ENCODE measurements at places on chromosomes 7 and 10.

- no peak for DNase-seq
These were observed 639.2 kb upstream of the POT1 start for GRCh38 chr7:125568799-125569198.

- DNase-seq: peak; percentile 39
These were observed 26.1 kb downstream of the MYPN start for GRCh38 chr10:68135362-68135761.

GRCh38 chr10:32687116-32687515 is 241.2 kb downstream of the CCDC7 start:
- DNase-seq: no peak

GRCh38 chr7:132400561-132401142 is 175.6 kb downstream of the PLXNA4 start:
- no peak for DNase-seq

- DNase-seq: no peak
These were observed 106.5 kb upstream of the BMPER start for GRCh38 chr7:33798686-33799325.

DNA sequence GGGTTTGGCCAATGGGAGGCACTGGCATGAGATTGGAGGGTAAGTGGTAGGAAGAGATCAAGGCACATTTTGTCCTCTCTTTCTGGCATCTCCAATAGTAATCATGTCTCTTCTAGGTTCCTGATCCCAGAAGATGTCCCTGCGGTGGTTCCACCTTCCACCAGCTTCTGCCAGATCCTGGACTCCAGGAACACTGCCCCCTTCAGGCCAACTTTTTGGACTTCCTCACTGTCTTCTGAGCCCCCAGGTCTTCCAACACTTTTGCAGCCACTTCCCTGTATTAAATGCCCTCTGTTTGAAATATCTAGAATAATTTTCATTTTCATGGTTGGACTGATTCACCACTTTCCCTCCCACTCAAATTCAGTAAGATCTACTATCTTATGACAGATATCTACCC is 60.9 kb downstream of the BAMBI start:
- no peak for DNase-seq

DNA sequence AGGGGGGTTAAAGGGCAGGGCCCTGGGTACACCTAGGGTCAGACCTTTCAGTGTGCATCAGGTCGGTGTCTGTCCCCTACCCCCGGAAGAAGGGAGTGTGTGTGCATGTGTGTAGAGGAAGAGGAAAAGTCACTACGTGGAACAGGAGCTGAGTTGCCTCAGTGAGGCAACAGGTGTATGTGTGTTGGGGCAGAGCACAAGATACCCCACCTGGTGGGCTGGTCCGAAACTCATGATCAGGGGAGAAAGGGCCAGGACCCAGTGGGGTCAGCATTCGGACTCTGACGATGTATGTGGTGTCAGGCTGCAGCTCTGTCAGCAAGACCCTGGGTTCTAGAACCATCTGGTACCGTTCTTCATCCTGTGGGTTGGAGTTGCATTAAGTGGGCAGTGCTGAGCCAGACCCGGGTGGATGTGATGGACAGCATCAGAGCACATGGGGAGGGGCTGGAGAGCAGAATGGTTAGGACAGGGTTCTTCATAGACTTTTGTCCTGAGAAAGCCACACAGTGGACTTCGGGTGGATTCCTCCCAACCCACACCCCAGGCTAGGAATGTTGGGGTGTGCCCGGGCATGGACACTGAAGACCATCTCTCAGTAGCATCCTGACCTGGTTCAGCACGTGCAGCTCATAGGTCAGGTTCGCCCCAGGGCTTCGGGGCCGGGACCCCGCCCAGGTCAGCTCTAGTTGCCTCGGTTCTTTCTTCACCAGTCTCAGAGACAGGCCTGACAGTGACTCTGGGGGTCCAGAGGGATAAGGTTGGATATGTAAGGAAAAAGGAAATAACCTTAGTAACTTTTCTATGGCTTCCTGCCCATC is 10.7 kb downstream of the EPHA1 start:
- DNase-seq: no peak

DNA sequence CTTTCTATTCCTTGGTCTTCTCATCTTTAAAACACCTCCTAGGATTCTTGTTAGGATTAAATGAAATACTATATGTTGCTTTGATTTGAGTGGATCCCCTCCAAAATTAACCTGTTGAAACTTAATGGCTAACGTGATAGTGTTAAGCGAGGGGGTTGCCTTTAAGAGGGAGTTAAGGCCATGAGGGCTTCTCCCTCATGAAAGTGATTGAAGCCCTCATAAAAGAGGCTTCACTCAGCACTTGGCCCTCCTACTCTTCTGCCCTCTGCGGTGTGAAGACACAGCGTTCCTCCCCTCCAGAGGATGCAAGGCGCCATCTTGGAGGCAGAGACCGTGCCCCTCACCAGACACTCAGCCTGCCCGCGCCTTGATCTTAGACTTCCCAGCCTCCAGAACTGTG is 46.6 kb downstream of the CNNM2 start:
- DNase-seq: no peak

DNA sequence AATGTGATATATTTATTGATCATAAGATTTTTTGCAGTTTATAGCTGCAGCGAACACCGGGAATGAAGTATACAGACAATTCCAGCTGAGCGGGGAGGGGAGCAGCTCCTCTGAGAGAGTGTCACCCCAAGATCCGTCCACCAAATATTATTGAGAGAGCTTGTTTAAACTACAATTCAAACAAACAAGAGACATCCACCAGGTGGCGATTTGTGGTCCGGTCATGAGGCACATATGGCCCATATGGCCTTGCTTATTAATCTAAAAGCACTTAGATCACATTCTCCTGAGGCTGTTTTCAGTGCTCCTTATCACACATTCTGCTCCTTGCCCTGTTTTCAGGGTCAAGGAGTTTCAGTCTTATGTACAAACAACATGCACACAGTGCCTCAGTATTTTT is 83.1 kb downstream of the THSD7A start:
- no peak for DNase-seq

- DNase-seq: no peak
These were observed 28.8 kb upstream of the ICA1 start for GRCh38 chr7:8290645-8291308.

GRCh38 chr10:24556750-24557742 is 166.6 kb downstream of the ARHGAP21 start:
- DNase-seq: peak; percentile 73

DNA sequence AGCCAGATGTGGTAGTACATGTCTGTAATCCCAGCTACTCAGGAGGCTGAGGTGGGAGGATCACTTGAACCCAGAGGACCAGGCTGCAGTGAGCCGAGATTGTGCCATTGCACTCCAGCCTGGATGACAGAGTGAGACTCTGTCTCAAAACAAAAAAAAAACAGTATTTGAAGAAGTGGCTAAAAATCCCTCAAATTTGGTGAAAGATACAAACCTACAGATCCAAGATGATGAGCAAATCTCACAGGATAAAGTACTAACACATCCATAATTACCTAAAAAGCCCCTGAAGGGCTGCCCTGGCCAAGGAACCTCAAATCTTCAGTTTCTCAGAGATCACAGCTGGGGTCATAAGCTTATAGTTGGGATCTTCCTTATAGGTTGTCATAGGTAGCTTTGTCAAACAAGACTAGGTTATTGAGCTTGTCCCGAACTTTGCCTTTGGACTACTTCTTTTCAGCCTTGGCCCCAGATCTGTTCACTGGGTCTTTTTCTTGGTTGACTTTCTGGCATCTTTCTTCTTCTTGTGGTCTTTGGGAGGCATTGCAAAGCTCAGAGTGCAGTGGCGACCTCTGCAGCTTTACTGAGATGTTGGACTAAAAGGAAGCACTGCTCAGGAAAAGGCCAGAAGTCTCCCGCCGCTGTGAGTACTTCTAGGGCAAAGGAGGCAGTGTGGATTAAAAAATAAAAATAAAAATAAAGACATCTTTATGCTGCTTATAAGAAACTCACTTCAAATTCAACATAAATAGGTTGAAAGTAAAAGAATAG is 28.6 kb upstream of the SAR1A start:
- peak; percentile 17 for DNase-seq

- DNase-seq: no peak
These were observed 63.7 kb downstream of the PWWP2B start for GRCh38 chr10:132460691-132461090.

DNA sequence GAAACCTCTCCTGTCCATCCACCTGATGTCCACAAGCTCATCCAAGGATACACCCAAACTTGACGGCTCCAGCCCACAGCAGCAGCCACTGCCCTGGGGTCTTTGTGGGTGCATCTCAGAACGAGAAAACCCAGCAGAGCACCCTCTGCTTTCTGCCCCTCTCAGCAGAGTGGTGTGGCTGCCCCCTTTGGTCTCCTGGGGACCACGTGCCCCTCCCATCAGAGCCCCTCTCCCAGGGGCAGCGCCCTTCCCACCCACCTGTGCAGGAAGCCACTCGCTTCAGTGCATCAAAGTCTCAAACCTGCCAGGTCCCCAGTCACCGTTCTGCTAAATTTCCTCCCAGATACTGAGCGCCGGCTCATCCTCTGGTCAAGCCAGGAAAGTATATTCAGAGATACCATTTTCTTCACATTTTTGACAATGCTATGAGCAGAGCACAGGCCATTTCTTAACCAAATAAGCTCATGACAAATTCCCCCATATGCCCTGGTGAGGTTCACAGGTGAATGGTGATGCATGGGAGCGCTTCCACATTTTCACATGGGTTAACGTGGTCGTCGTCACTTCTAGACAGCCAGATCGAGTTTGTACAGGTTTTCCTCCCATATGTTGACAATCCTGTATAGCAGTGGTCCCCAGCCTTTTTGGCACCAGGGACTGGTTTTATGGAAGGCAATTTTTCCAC is 32.4 kb downstream of the CAMK2B start:
- DNase-seq: no peak

GRCh38 chr7:81926154-81926553 is 156.3 kb upstream of the HGF start:
- DNase-seq: peak; percentile 49

DNA sequence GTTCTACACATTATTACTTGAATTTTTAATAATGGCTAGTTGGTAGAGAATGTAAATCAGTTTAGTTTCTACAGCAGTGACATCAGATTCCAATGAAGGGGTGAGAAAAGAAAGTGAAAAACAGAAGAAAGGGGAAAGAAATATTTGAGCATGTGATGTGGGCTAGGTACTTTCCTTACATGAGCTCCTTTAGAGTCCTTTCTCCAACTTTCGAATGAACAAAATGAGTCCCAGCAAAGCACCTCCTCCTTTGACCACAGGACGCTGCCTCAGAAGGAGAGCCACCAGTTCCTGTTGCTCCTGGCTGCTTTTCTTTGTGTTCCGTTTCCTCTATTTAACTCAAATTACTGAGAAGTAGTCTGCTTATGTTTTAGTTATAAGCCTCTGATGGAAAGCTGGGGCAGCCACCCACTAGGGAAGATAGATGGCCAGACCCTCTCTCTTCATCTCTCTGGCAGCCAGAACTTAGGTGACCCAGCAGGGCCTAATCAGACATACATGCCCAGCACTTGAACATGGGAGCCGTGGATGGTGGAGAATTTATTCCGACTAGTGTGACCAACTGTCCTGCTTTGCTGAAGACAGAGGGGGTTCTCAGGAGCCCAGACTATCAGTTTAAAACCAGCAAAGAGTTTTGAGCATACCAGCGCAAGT is 82.4 kb upstream of the NME8 start:
- DNase-seq: no peak

DNA sequence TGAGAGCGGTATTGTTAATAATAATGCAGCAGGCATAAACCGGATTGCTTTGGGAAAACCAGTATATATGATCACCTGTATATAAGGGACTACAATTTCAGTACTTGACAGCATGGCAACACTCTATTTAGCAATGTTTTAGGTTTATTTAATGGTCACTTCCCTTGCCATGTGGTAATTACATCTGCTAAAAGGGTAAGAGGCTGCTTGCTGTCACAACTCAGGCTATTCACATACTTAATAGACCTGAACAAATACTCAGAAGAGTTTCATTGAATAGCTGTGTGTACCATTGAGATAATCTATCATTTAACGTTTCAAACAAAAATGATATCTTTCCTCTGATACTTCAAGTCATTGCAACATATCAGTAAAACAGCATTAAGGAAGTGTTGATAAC is 90.1 kb downstream of the PCDH15 start:
- no peak for DNase-seq

GRCh38 chr7:3950249-3950648 is 649.2 kb downstream of the SDK1 start:
- no peak for DNase-seq

- DNase-seq: no peak
These were observed 32.6 kb upstream of the ADCYAP1R1 start for GRCh38 chr7:31019509-31019908.

DNA sequence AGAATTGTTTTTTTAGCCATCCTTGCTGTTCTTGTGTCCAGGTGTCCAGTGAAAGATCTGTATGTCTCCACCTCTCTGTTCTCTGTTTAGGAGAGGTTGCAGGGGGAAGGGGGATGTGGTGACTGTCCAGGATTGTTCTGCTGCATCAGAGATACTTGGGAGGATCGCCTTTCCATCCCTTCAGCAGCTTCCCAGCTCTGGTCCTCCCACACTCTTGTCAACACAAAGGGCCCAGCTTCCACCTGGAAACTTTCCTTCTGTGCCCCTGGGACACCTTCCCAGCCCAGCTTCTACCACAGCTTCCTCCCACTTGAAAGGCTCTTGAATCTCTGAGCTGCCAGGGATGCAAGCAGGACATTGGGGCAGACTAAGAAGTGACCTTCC is 82.0 kb upstream of the SLF2 start:
- DNase-seq: no peak

GRCh38 chr10:23341004-23341403 is 3.6 kb downstream of the C10orf67 start:
- DNase-seq: peak; percentile 35

DNA sequence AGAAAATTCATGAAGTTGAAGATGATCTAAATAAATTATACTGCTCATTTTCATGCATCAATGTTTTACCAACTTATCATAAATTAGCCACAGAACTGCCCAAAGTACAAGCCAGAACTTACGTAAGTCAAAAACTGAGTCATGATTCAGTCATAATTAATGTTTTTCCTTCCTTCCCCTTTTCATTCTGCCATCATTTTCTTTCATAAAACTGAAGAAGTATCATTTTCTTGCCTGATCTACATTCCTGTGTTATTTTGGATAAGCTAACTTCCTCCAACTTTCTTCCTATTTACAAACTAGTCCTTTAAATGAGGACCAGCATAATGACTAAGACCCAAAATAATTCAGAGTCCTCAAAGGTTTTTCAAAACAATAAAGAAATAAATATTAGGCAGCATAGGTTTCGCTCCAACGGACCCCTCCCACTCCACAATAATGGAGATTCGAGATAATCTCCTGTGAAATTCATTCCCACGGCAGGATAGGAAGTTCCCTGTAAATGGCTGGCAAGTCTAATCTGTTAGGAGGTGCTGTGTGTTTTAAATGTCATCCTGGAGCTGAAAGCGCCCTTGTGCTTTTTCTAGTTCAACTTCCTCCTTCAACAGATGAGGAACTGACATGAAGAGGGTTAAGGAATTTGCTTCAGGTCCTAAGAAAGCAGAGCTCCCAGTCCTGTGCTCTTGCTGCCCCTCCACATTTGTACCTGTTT is 218.9 kb downstream of the DOCK4 start:
- DNase-seq: peak; percentile 57
